ENCODE measurements at places on chromosomes 7 and 10.

- no peak for DNase-seq
Observed at GRCh38 chr10:122293156-122293960, 22.3 kb downstream of the BTBD16 start.

GRCh38 chr7:152016947-152017346, 8.5 kb upstream of the GALNT11 start:
- no peak for DNase-seq

DNA sequence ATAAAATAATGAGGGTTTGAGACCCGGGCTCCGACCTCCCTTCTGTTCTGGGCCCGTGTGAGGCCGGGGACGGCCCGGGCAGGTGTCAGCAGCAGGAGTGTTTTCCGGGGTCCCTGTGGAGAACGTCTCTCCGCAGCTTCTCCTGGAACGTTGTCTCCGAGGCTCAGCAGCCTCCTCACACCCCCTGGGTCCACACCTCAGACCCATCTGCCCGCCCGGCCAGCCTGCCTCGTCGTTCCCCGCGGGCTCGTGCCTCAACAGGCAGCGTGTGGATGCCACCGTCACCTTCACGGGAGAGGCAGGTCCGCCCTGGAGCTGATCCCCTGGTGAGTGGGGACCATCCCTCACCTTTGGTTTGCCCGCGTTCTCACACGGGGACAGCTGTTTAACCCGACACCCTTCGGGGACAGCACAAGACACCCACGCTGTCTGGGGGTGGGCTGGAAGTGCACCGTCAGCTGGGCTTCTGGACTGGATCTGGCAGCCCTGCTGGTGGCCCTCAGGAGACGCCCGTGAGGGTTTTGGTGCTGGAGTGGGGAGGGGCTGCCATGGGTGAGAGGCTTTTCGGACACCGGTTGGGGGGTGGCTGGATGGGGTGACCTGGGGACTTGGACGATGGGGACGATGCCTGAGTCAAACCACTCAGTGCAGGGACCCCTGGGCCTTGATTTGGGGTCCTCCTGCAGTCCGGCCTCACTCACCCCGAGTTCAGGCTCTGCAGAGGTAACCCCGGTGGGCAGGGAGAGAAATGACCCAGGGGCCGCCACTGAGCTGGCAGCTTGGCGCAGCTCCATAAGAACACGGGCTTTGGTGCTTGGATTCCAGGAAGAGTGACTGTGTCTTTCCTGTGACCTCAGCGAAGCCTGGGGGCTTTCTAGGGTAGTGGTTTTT, 131.7 kb downstream of the DNAJB6 start:
- DNase-seq: no peak

- no peak for DNase-seq
Observed at GRCh38 chr7:104328970-104329825, 795 bp downstream of the LHFPL3 start.

- no peak for DNase-seq
Observed at GRCh38 chr10:111578076-111578475, 501.2 kb downstream of the ADRA2A start.

DNA sequence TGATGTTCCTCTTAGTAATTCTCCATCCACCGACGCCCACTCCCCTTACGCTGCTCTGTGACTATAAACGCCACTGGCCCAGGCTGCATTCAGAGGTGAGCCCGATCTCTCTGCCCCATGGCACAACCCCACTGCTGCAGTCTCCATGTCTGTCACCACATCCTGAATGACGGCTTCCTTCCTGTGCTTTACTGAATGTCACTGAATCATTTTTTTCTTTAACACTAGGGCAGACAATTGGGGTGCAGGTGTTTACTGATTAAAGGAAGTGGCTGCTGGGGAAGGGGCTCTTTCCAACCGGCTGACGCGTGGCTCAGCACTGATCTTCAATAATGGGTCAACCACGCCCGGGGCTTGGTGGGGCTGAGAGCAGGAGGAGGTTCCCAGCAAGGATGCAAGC, 208.3 kb downstream of the USP6NL start:
- no peak for DNase-seq

GRCh38 chr10:80924063-80924952, 386.6 kb downstream of the SH2D4B start:
- DNase-seq: no peak

- DNase-seq: no peak
Observed at GRCh38 chr10:112915590-112916572, 34.2 kb upstream of the TCF7L2 start.

DNA sequence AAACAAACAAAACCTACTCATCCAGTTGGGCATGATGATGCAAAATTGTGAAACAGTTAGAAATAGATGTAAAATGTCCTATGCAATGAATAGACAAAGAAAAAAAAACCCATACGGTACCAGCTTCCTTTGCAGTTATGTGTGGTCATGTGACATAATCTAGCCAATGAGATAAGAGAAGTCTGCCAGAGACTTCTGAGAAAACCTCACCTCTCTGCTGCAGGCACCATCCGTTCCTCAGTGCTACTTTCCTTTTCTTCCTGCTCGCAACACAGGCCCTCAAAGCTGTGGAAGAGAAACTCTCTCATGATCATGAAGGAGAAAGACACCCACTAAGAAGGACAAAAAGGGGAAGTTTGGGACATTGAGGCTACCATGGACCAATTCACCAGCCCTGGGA, 76.8 kb upstream of the CARD11 start:
- DNase-seq: no peak

DNA sequence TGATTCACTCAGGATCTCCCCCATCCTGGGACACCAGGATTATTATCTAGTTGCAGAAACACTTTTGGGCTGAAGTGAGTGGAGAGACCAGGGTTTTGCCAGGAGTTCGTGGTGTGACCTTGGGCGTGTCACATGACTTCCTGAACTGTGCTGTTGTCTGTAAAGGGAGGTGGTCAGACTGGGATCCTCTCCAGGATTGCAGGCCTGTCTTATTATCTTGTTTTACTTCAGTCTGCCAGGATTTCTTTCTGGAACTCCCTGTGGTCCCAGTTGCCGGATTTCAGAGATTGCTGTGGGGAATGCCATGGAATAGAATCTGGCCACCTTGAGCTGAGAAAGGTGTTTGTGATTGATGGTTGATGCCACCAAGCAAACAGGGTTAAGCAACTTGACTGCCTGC, 35.8 kb downstream of the CRCP start:
- DNase-seq: no peak

DNA sequence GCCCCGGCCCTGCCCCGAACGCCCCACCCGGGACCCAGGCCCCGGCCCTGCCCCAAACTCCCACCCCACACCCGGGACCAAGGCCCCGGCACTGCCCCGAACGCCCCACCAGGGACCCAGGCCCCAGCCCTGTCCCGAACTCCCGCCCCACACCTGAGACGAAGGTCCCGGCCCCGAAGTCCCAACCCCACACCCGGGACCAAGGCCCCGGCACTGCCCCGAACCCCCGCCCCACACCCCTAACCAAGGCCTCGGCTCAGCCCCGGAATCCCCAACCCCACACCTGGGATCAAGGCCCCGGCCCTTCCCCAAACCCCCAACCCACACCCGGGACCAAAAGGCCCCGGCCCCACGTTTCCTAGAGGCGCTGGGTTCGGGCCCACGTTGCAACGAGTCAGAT, 1.1 kb upstream of the LARP4B start:
- DNase-seq: no peak

GRCh38 chr10:37125191-37125732, at the start of gene ANKRD30A:
ANKRD30A (plus strand) TSS chr10:37125598; CDS start chr10:37125788, 190 bp downstream.
- DNase-seq: no peak

DNA sequence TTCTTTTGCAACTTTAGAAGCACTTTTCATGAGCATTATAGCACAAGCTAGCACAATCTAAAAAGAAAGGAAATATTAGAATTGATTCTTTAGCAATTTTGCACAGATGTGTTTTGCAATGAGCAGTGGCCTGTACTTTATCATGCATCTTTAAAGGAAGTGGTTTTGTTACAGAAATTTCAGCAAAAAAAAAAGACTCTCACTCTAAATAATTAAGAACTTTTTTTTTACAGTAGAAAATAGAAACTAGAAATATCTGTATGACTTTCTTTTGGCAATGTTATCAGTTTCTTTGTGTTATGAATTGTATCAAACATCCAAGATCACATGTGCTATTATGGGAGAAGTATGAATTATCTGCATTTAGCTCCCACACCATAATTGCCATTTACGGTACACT, 195.7 kb upstream of the KLF6 start:
- DNase-seq: no peak

DNA sequence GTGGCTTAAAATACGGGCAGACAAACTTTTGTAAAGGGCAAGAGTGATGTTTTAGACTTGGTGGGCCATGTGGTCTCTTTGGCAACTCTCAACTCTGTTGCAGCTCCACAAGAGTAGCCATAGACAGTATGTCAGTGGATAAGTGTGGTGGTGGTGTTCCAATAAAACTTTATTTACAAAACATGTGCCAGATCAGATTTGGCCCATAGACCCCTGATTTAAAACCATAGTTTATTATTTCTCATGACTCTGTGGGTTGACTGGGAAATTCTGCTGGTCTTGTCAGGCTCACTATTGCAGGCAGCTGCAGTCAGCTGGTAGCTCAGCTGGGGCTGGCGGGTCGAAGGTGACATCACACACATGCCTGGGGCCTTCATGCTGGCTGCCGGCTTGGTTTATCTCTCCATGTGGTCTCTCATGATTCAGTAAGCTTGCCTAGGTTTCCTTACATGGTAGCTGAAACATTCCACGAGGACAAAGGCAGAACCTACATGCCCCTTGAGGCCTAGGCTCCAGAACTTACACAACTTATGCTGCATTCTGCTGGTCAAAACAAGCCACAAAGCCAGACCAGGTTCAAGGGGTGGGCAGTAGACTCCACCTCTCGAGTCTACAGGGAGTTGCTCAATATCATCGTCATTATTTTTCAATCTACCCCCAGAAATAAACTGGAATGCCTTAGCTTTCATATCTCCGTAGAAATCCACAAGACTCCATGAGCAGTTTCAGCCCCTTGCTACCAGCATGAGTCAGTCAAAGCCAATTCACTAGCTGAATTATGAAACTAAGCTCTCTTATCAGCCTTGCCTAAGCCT, 245.7 kb downstream of the WDR11 start:
- no peak for DNase-seq

- DNase-seq: no peak
Observed at GRCh38 chr10:126242397-126243260, 145.6 kb downstream of the ADAM12 start.

GRCh38 chr10:29131952-29132547, 156.8 kb upstream of the LYZL1 start:
- DNase-seq: no peak

DNA sequence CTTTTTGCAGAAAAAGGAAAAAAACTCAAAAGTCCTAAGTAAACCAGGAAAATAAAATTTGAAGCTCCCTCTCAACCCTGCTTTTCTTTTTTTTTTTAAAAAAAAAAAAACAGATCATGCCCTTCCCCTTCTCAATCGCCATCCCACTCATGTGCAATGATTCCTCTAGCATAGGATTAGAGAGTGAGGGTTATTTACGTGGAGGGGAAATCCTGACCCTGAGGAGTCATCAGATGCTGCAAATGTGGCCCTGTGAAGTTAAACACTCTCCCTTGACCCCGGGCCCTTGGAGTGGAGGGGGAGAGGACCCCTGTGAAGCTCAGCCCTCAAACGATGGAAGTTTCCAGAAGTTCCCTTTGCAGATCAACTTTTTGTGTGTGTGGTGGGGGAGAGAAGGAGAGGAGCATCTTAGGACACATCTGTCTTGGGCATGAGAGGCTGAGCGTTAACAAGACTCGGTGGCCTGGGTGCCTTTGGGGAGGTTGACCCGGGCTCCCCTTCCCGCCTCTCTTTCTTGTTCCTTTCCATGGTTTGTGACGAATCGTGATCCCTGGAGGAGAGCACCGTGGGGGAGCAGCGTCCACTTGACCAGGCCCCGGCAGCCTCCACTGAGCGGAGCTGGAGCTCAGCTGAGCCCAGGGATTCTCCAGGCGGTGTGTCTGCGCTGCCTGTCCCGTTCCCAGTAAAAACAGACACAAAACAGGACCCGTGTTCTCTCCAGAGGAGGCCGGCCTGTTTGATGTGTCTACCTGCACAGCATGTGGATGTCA, 1.5 kb upstream of the SHH start:
- DNase-seq: no peak

GRCh38 chr7:2861509-2861908, 17.4 kb upstream of the GNA12 start:
- no peak for DNase-seq

GRCh38 chr10:92544296-92544695, 29.6 kb downstream of the IDE start:
- peak; percentile 48 for DNase-seq

DNA sequence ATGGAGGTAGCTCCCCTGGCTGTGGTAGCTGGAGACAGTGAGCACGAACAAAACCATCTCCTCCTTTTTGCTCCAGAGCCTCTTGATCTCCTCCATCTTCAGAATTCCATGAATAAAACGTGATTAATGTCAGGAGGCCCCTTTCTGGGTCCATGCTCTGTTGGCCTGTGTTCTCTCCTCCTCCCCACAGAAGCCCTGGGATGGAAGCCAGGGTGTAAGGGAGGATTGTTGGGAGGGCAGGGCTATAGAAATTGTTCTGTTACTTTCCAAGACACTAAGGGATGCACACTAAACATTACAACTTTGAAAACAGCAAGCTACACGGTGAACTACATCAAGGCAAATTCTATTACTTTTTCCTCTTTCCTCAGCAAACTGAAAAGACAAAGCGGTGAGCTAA, 96.3 kb downstream of the RNF216 start:
- no peak for DNase-seq

GRCh38 chr10:122637376-122637775, 62.3 kb downstream of the C10orf120 start:
- no peak for DNase-seq

GRCh38 chr10:22251751-22252223, 34.0 kb upstream of the EBLN1 start:
- DNase-seq: peak; percentile 14

DNA sequence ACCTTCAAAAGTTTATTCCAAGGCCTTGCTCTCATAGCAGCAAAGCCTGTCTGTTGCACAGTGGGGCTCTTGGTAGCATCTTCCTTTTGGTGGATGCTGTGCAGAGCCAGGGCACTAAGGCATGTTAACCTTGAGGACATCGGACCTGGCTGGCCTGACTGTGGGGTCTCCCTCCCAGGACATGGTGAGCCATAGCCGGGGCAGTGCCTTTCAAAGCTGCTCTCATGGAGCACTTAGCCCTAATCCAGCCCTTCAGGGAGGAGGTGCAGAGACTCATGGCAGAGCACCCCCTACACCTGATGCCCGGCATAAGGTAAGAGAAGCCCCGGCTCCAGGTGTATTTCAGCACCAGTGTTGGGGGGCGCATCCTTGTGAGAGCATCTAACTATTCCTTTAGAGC, 941.4 kb upstream of the ZNF722 start:
- no peak for DNase-seq

DNA sequence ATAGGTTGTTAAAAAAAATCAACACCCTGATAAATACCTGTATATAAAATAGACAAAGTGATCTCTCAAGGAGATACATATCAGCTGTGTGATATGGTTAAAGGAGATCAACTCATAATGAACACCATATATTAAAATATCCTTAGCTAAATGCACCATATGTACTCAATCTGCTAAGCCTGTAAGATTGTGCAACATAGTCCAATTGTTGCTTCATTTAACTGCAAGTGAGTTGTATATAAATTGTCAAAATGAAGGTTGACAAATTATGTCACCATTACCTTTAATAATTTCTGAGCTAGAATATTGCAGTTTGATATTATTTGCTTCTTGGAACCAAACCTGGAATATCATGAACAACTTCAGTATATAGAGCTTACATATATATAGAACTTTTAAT, 283.7 kb downstream of the MALRD1 start:
- DNase-seq: no peak

GRCh38 chr7:127673902-127674301, 21.9 kb downstream of the SND1 start:
- DNase-seq: no peak

- DNase-seq: no peak
Observed at GRCh38 chr10:16986406-16987205, 143.0 kb downstream of the CUBN start.
